ENCODE measurements at places on chromosomes 12 and 14.

- no peak for ATAC-seq
These were observed 46.9 kb upstream of the FAM181A start for GRCh38 chr14:93880021-93880820.

DNA sequence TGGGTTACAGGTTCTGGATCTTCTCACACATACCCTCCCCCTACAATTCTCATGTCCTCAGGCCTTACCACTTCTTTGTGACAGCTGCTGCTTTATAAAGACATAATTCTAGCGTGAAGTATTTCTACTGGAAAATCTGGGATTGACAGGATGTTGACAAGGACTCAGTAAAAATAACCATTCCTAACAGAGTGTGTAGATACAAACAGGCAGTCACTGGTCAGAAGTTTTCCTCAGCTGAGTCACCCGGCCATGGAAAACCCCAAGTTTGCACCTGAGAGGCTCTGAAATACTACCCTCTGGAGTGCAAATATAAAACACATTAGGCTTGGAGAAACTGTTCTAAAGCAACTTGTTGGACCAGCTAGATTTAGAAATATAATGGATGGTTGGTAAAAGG lies 54.4 kb downstream of the SPPL3 start:
- ATAC-seq = no peak

- no peak for ATAC-seq
These were observed 7.5 kb downstream of the CAMKK2 start for GRCh38 chr12:121288986-121289385.

- ATAC-seq = no peak
These were observed 127.7 kb downstream of the LLPH start for GRCh38 chr12:66002812-66003211.

DNA sequence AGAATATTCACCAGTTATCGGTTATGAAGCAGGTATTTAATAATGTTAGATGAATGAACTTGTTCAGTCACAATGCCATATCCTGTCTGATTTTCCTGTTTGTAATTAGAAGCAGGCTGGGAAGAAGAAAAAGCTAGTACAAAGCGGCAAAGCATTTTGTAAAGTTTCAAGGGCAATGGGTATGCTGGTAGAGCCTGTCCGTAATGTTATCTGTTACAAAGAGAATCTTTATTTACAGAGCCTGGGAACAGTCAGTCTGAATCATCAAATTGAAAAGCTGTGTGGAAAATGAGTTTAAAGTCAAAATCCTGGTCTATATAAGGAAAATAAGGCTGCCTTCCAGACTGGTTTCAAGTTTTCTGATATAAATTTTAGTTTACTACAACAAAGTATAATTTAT lies 40.5 kb downstream of the PARP11 start:
- no peak for ATAC-seq

GRCh38 chr12:88509347-88509746 lies 70.9 kb downstream of the KITLG start:
- ATAC-seq = peak; percentile 12

DNA sequence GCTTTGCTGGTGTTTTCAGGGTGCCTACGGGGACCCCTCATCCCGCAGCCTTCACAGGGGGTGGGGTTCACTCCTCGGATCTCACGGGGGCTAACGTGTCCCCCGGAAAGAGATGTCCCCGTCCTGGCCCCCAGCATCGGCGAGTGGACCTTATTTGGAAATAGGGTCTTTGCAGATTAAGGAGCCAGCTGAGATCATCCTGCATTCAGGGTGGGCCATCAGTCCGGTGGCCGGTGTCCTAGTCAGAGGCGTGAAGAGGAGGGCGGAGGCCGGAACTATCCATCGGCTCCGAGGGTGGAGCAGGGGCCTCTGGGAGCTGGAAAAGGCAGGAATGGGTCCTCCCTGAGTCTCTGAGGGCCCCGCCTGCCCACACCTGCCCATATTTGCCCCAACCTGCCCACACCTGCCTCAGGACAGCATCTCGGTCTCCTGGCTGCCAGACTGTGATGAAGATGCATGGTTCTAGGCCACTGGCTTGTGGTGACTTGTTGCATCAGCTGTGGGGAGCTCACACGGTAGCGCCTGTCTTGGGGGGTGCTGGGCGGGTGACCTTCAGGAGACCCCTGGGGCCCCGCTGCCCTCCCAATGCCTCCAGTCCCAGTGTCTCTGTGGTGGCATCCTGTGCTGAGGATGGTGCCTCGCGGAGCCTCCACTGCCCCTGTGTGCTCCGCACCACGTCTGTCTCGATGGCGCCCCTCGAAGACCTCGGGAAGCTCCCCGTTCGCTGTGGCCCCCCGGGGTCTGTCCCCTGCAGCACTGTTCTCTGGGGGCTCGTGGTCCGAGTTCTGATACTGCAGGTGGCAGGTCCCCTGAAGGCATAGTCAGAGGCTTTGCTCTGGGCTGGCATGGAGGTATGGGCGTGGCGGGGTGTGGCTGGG lies 14.7 kb downstream of the NOC4L start:
- no peak for ATAC-seq

DNA sequence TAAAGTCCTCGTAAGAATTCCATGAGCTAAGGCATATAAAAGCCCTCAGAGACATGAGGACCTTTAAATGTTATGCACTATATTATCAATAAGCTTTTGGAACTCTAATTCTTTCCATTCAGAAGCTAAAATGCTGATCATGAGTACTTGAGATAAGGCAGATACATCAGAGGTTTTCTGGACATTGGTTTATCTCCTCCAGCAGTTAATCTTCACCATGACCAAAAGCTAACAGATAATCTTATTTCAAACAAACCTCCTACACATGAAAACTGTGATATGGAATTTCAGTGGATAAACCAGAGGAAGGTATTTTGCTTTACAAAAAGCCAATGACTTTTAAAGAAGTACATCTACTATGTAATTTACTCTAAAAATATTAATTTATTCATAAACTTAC lies 97.9 kb upstream of the BBS10 start:
- ATAC-seq = no peak

- ATAC-seq = no peak
These were observed 17.2 kb upstream of the PSMC1 start for GRCh38 chr14:90239139-90239538.

DNA sequence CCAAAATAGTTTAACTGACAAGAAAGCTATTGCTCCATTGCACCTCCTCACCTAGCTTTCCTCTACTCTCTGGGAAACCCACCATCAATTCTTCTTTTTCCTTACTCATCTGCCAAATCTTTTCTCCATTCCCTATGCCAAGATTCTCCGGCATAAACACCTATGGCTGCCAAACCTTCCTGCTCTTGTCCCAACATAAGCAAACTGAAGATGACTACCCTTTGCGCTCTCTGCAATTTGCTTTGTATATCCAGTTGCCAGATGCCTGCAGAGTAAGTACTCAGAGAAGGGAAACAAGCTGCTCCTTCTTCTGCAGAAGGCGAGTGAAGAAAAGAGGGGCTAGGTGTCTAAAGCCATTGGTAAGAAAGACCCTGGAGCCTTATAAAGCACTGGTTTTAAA lies 11.5 kb downstream of the PTGER2 start:
- no peak for ATAC-seq

DNA sequence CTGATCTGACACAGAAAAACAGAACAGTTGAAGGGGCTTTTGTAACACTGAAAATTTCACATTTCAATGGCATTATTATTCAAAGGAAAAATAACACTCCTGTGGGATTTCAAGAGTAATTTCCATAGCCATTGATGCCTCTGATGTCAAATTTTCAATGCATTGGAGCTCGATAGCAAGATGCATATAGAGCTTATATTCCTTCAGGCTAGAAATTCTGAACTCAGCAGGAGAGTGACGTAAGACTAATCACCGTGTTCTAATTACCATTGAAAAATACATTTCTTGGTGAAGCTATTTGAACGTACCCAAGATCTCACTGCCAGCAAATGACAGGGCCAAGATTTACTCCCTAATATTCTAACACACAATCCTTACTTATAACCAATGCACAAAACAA lies 854.1 kb upstream of the TMEM132C start:
- no peak for ATAC-seq

- ATAC-seq = no peak
These were observed 24.7 kb upstream of the KRT78 start for GRCh38 chr12:52873513-52873831.

- ATAC-seq = no peak
These were observed 57.8 kb upstream of the FSCB start for GRCh38 chr14:44564908-44565307.
